ENCODE measurements at places on chromosomes 16 and 17.

DNA sequence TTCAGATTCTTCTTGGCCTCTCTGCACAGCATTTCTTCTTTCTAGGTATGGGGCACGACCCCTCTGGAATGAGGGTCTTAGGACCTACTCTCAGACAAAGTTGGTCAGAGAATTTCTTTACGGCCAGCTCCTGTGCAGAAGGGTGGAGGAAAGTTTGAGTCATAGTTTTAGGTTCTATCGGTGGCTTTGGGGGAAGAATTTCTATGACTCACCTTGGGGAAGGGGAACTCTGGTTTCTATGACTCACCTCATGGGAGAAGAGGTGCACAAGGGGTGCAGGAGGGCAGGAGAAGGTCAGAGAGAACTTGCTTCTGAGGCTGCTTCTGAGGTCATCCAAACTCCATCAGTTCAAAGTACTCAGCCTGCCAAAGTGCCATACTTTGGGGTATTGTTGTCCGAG lies 2.5 kb upstream of the ABCC12 start:
- peak; percentile 65 for DNase-seq

DNA sequence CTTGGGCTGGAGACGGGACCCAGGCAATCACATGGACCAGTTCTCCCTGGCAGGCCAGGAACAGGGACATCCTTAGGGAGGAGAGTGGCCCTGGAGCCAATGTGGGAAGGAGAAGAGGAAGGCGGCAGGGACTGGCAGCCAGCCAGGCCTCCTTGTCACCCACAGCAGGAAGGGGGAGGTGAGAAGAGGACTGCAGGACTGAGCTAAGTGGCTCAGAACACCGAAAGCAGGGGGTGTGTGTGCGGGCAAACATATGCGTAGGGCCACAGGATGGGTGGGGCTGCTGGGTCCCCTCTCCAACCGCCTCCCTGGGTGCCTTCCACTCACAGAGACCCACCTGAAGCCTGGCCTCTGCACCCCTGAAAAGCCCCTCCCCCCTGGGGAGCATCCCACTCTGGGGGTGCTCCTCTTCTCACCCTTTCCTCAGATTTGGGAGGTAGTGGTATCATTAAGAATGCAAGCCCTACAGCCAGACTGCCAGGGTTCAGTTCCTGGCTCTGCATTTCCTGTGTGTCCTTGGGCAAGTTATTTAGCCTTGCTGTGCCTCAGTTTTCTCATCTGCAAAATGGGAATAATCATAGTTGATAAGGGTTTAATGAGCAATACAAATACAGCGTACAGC lies 8.1 kb downstream of the PNMT start:
- peak; percentile 42 for DNase-seq

DNA sequence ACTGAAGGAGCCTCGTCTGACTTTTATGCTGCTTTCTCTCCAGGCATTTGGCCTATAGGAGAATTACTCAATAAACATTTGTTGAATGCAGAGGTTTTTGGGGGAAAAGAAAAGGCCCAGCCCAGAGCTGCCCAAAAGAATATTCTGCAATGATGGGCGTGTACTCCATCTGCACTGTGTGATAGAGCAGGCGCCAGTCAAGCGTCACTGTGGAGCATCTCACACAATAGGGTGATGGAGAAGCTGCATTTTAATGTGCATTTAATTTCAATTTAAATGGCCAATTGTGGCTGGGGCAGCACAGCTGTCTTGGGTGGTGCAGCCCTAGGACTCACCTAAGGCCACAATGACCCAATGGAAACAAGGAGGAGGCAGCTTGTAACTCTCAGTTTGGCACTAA lies 20.6 kb downstream of the GLYR1 start:
- DNase-seq, result no peak

- DNase-seq, result no peak
Measured at GRCh38 chr17:7408252-7408727, 645 bp downstream of the NLGN2 start.

DNA sequence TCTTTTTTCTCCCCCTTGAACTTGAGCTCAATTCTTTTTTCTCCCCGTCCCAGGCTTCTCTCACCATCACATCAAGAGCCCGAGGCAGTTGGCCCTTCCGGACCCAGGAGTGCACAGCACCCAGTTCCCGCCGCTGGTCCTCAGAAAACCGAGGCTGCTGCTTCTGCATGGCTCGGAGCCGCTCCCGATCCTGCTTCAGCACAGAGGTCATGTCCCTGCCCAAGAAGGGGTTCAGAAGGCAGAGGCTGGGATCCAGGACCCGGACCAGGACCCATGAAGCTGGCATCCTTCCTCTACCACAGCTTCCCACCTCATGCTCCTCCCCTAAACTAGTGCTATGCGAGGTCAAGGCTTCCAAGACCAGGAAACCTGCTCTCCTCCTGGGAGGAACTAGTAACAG lies 10.5 kb downstream of the PER1 start:
- no peak for DNase-seq

GRCh38 chr16:88519240-88519639 lies 51.0 kb upstream of the ZC3H18 start:
- DNase-seq, result no peak

GRCh38 chr16:20510323-20510722 lies 59.0 kb downstream of the ACSM2A start:
- DNase-seq, result no peak

DNA sequence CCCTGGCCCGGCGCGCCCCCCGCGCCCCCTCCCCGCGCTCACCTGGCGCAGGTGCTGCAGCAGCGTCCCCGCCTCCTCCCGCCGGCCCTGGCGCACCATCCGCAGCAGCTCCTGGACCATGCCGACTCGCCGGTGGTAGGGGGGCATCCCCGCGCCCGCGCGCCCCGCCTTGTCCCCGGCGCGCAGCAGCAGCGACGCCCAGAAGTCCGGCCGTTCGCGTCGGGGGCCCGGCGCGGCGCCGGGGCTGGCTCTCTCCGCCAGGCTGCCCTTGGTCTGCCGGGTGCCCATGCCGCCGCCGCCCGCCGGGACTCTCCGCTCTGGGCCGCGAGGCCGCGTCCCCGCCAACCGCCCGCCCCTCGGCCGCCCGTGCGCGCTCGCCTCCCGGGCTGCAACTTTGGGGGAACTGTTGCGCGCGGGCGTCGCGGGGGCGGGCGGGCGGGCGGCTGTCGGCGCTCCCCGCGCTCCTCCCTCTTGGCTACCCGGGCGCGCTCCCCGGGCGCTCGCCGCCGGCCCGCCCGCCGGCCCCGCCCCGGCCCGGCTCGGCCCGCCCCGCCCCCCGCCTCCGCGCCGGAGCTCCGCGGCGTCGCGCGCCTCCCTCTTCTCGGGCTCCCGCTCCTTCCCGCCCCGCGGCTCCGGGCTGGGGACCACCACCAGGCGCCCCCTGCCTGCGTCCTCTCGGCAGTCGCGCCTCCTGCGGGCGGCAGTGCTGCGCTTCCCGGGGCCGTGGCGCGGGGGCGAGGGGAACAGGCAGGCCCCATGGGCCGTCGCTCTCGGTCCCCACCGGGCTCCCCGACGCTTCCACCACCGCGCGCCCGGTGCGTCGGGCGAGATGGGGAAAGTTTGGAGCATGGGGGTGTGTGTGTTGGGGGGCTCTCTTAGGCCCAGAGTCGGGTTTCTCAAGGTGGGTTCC lies at the start of gene LRRC75A:
Gene LRRC75A (minus strand): TSS at position 491 of the 910 bp plus-strand sequence. CDS start 203 bp downstream, at position 288.
- peak; percentile 40 for DNase-seq

GRCh38 chr17:161481-161880 lies 20.0 kb downstream of the DOC2B start:
- DNase-seq, result no peak

DNA sequence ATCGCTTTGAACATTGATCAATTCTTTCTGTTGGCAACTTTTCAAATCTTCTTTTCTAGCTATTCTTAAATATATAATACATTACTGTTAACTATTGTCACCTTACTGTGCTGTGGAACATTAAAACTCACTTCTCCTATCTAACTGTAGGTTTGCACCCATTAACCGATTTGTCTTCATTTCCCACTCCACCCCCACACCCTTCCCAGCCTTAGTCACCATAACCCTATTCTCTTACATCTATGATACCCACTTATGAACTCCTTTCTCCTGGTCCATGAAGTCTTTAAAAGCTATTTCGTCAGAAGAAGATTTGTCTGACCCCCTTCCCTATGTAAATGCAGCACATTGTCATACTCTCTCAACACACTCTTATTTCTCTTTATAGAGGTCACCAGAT lies 993.4 kb upstream of the EEF2KMT start:
- DNase-seq, result no peak

GRCh38 chr17:82551779-82552457 lies 32.4 kb downstream of the FOXK2 start:
- peak; percentile 73 for DNase-seq

DNA sequence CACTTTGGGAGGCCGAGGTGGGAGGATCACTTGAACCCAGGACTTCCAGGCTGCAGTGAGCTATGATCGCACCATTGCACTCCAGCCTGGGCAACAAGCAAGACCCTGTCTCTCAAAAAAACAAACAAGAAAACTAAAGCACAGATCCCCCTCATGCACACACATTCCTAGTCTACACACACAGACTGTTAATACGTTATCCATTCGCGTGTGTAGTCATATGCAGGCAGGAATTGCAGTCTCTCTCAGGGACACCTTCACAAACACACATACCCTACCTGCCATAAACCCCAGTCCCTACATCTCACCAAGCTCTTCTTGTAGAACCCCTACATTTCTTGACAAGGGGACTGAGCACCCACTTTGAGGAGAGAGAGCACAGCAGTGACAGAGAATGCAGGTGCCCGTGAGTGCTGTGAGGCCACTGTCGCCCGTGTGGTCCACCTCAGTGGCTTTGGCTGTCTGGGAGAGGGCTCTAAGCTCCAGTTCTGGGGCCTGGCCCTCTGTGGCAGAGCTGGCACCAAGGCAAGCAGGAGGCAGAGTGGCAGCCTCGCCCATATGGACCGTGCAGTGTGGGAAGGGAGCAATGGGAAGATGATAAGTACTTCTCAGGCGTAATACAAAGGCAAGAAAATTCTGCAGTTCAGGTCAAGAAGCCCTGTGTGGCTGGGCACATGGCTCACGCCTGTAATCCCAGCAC lies 59.0 kb upstream of the RPH3AL start:
- no peak for DNase-seq

GRCh38 chr17:4467287-4467686 lies 31.4 kb upstream of the SPNS2 start:
- DNase-seq, result no peak

DNA sequence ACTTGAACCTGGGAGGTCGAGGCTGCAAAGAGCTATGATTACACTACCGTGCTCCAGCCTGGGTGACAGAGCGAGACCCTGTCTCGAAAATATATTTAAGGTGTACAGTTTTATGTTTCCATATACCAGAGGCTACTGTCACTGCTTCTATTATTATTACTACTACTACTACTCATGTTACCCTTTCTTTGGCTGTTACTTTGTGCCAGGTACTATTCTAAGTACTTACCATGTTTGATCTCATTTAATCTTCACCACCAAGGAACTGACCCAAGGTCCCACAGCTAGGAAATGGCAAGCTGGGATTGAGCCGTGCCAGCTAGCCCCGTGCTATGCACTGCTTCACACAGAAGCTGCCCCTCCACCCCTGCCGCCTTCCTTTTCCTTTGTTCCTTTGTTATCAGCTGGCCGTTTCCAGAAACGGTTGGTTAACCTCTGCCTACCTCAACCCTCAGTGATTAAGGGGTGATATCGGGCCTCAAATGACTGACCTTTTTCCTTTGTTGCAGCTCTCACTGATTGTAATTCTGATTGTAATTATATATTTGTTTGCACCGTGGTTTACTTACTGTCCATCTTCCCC lies 78.4 kb downstream of the ABCC1 start:
- DNase-seq, result no peak

DNA sequence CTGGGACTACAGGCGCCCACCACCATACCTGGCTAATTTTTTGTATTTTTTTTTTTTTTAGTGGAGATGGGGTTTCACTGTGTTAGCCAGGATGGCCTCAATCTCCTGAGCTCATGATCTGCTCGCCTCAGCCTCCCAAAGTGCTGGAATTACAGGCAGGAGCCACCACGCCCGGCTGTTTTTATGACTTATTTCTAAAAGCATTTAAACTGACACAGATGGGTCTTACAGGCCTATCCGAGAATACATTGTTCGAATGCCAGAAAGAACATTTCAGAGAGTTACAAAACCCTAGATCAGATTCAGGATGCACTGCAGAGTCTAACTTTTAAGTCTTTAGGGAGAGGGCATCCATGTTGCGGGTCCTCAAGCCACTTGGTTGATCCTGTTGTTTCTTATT lies 234.7 kb upstream of the MAF start:
- DNase-seq, result peak; percentile 15

DNA sequence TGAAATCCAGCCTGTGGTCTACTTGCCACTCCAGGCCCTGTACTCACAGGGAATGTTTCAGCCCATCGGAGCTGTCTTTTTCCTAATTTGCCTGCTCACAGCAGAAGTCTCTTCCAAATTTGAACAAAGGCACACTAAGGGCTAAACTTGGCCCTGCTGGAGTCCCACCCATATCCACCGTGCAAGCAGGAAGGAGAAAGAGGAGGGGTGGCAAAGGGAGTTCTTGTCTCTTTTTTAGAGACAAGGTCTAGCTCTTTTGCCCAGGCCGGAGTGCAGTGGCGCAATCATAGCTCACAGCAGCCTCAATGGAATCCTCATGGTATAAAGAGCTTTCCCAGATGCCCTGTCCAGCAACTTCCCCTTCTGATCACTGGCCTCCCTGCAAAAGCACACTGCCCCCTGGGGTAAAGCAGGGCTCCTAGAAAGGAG lies 2.7 kb upstream of the PRM1 start:
- DNase-seq, result no peak

GRCh38 chr17:16215002-16215272 lies 397 bp downstream of the NCOR1 start:
- DNase-seq, result peak; percentile 20

GRCh38 chr17:699345-699744 lies 15.3 kb downstream of the VPS53 start:
- no peak for DNase-seq

- no peak for DNase-seq
Measured at GRCh38 chr17:75241502-75241901, 19.9 kb downstream of the GGA3 start.

DNA sequence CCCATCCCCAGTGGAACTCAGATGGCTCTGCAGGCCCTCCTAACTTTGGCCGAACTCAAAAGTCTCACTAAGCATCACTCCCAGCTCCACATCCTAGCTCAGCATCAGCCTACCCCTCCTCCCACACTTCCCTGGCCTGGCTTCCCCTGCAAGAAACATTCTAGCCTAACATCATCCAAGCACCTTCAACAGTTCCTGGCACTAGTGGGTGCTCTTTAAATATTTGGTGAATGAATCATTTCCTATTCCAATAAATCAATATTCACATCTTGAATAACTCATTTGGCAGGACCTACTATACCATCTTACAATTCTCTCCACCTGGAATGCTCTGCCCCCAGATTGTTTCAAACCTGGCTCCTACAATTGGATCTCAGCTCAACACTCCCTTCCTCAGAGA lies 11.0 kb upstream of the BBS2 start:
- no peak for DNase-seq

DNA sequence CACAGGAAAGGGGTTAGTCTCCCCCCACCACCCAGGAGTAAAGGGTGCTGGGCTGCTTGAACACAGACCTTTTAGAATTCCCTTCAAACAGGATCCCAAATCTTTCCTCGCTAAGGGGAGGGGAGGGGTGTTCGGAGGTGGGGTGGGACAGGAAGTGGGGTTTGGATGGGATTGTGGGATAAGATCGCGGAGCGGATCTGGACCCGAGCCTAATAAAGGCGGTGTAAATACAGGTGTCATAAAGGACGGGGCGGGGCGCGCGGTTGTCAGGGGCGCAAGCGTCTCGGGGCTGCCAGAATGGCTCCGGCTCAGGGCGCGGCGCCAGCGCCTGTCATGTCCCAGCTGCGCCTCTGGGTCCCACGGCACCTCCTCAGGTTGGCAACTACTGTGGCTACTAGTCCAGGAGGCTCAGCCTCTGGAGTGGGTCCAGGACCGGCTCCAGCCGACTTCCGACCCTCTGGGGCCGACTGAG lies 59.8 kb upstream of the FBXO47 start:
- peak; percentile 9 for DNase-seq

Data from fibroblast of skin of scalp (primary cell).